ENCODE measurements at places on chromosomes 3 and 15.

GRCh38 chr3:42937334-42937733, 31.4 kb downstream of the ZNF662 start:
- no peak for DNase-seq

DNA sequence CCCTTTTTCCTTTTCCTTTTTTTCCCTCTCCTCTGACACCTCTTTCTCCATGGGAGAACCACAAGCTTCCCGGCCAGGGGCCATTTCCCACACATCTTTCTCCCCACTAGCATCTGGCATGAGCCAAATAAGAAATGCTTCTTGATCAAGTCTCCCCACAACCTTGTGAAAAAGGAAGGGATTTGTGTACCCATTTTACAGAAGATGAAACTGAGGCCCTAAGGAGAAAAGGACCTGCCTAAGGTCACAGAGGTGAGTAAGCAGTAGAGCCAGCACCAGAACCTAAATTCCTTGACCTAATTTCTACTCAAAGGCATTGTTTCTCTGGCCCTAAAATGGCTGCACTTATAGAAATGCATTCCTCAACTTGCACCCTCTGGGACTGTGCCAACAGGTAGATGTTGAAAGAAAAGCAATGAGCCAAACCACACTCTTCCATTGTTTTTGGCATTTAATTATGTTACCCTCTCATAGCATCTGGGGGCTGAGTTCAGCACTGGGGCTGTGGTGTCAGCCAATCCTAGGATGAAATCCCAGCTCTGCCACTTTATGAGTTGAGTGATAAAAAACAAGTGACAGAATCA, 81.7 kb upstream of the TLE3 start:
- no peak for DNase-seq

- DNase-seq, result peak; percentile 72
Observed at GRCh38 chr3:142963516-142964448, at the start of gene PAQR9. PAQR9 (minus strand) TSS chr3:142963674; CDS start chr3:142963336, 338 bp downstream.

- DNase-seq, result peak; percentile 97
Observed at GRCh38 chr3:69739204-69740102, at the start of gene MITF. MITF (plus strand) TSS chr3:69739464; CDS start chr3:69739598, 134 bp downstream.

DNA sequence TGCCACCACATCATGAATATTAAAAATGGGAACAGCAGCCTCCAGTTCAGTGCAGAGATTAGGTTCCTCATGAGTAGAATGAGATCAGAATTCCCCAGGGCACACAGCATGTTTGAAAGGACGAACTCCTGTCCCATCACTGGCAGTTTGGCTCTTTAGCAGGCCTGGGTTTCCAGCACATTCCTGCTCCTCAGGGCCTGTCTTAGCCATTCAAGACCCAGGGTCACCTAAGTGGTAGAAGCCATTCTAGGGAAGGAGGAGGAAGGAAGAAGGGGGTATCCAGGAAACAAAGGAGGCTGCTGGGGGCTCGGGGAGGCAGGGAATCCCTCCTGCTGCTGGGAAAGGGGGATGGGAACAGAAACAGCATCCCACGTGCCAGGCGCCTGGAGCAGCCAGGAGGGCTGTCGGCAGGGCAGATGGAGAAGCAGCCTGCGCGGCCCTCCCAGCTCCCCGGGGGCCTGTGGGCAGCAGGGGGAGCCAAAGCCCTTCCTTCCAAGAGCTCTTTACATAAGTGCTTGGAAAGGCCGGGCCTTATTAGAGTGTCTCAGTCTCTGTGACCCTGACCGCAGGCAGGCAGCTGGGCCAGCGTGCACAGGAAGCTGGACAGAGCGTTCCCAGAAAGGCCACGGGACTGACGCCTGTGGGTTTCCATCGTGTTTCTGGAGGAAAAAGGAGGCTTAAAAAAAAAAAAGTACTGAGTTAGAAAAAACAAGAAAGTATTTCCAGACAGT, 24.7 kb downstream of the LOXL1 start:
- DNase-seq, result peak; percentile 99

DNA sequence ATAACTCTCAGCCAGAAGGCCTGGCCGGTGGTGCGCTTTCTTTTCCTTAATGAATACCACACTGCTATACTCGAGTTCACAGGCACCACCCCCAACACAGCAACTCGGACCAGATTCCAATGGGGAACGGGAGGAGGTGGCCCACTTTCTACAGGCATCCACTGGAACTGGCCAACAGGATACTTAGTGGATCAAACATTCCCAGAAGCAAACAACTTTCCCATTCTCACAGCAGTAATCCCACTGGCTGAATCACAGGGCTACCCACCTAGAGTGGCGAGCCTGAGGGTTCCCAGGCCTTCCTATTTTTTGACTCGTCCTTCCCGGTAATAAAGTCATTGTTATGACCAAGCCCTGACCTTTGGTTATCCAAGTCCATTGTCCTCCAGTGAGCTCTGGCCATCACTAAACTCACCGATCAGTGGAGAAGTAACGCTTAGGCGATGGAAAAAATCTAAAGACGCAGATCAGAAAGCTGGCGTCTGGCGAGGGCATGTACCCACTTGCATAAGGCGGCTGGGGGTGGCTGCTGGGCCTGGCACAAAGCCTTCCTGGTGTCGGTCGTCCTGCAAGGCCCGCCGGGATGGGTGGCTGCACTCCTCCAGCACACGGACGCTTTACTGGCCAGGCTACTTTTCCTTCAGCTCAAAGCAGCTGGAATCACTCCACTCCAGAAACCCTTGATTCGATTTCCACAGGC, 1.2 kb downstream of the EOGT start:
- DNase-seq, result peak; percentile 81

- peak; percentile 58 for DNase-seq
Observed at GRCh38 chr3:14124223-14124614, 451 bp downstream of the CHCHD4 start.

- DNase-seq, result no peak
Observed at GRCh38 chr3:141148169-141148568, 83.5 kb upstream of the PXYLP1 start.

GRCh38 chr15:31382713-31383045, 56.0 kb downstream of the KLF13 start:
- no peak for DNase-seq

GRCh38 chr3:173869766-173870165, 472.2 kb downstream of the NLGN1 start:
- DNase-seq, result no peak

DNA sequence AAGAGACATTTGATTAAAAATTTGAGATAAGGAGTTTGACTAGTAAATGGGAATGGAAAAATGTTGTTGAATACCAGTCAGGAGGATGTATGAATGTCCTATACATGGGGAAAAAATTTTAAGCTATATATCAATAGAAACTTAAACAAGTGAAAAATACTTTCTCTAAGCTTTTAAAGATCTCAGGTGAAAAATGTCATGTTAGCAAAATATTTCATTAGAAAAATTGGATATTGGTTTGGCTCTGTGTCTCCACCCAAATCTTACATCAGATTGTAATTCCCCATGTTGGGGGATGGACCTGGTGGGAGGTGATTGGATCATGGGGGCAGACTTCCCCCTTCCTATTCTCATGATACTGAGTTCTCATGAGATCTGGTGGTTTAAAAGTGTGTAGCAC, 279.6 kb upstream of the CADM2 start:
- DNase-seq, result no peak

DNA sequence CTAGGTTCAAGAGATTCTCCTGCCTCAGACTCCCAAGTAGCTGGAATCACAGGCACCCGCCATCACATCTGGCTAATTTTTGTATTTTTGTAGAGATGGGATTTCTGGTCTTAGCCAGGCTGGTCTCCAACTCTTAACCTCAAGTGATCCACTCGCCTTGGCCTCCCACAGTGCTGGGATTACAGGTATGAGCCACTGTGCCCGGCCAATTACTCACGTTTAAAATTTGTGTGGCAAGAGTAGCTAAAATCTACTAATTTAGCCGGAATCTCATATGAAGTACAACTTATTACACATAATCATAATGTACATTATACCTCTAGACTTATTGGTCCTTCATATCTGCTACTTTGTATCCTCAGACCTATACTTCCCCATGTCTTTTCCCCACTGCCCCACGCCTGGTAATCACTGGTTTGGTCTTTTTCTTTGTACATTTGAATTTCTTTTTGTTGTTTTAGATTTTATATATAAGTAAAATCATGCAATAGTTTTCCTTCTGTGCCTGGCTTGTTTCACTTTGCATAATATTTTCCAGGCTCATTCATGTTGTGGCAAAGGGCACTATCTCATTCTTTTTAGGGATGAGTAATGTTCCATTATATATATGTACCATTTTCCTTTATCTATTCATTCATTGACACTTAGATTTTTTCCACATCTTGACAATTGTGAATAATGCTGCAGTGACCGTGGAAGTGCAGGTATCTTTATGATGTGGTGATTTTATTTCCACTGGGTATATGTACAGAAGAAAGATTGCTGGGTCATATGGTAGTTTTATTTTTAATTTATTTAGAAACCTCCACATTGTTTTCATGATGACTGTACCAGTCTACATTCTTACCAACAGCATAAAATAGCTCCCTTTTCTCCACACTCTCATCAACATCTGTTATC, 605.0 kb upstream of the CBLB start:
- peak; percentile 14 for DNase-seq

DNA sequence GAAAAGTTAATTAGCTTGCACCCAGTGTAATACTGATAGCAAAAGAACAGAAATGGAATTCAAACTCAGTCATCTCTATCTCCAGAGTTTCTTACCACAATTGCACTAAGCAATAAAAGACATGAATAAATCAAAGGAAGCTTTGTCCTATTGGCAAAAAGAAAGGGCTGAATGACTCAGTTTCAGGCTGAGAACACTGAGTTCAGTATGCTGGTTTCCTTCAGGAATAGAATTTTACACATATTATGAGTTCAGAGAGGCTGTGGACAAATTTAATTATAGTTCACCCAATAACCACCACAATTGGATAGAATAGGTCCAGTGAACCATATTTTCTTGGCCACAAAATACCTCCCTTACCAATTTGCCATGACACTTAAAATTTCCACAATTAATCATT, 249.7 kb downstream of the KCNMB2 start:
- DNase-seq, result no peak

GRCh38 chr3:117439812-117440211, 730.2 kb downstream of the TUSC7 start:
- DNase-seq, result peak; percentile 31

GRCh38 chr15:91117375-91117774, 17.3 kb downstream of the SV2B start:
- DNase-seq, result no peak

- DNase-seq, result no peak
Observed at GRCh38 chr15:63396152-63396928, 14.7 kb upstream of the CA12 start.

DNA sequence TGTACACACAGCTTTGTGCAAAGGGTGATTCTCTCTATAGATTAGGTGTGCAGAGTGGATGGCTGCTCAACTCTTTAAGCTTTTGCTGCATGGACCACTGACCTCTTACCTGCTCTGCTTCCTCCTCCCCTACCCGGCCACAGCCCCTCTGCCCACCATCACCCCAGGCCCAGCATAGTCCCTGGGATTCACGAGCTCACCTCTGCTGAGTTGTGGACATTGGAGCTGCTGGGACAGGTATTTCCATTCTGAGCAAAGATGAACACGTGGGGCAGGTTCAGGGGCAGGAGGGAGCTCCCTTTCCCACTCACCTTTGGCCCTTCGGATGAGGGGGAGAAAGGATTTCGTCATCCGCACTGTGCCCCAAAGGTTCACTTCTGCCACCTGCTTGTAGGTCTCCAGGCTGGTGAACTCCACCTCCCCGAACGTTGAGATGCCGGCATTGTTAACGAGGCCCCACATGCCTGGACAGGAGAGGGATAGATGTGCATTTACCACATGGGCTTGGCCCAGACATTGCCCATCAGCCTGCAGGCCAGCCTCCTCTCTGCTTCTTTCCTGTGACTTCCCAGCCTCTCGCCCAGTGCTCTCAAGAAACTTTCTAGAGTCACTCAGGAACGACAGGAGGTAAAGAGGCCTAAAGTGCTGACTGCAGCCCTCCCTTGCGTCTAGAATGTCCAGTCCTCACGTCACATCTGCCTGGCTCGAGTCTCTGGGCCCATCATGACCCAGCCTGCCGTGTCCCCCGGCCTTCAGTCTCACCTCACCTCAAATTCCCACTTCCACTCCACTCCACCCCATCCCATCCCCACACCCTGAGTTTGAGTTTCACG, 41.6 kb downstream of the BDH1 start:
- no peak for DNase-seq

- DNase-seq, result no peak
Observed at GRCh38 chr3:6449099-6449498, 411.8 kb upstream of the GRM7 start.

GRCh38 chr3:134039161-134039862, 9.6 kb upstream of the SLCO2A1 start:
- peak; percentile 44 for DNase-seq

DNA sequence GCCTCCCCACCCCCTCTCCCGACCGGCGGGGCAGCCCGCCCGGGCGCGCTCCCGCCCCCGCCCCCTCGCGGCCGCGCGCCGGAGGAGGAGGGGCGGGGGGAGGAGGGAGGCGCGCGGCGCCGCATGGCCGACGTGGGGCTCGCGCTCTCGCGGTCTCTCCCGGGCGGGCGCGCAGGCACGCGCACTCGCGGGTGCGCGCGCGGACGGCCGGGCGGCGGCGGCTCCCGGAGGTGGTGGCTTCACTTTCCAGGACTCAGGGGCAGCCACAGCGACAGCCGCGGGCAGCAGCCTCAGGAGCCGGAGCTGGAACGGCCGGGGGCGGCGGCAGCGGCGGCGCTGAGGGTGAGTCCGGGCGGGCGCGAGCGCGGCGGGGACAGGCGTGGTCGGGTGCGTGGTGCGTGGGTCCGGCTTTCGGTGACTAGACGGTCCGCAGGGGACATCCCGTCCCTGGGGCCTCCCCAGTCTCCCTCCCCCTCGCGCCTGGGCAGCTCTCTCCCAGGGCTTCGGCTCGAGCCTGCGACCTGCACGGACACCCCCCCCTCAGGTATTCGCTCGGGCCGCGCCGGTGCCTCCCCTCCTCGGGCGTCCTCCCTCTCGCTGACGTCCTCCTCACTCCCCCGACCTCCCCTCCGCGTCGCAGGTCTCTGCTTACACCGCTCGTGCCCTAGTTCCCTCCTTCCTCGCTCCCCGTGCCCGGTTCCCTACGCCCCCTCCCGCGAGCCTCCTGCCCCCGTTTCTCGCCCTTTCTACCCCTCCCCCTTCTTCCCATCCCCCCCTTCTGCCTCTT, at the start of gene UBE2E2:
UBE2E2 (plus strand) TSS at position 407 of the 787 bp plus-strand sequence.
- DNase-seq, result peak; percentile 87

- DNase-seq, result no peak
Observed at GRCh38 chr3:94794563-94794962, 731.7 kb downstream of the NSUN3 start.

DNA sequence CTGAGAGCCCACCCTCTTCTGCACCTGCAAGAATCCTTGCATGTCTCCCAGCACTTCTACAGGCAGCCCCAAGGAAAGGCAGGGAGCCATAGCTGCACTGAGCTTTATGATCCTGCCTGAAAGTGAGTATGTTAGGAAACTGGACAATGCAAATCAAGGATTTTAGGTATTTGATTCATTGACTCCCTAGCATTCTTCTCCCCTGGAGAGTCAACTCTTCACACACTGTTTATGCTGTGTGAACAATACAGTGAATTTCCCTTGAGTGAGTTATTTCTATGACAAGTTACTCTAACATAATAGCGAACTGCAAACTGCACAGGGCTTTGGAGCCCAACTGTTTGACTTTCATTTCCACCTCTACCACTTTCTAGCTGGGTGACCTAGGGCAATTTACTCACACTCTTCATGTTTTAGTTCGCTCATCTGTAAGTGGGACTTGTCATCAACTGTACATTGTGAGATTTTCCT, 96.0 kb upstream of the PHLDB2 start:
- DNase-seq, result peak; percentile 20

GRCh38 chr3:157626817-157627216, 123.6 kb upstream of the VEPH1 start:
- DNase-seq, result no peak

GRCh38 chr15:46894644-46895043, 822.7 kb upstream of the SEMA6D start:
- no peak for DNase-seq
